ENCODE measurements at places on chromosomes 11 and 22. TPM values are rescaled to one million over a fixed set of nuclear protein-coding genes. Genes with fewer than 3 reads are reported as not detected.

- no peak overlapping the region for H3K27ac ChIP-seq
- no peak for DNase-seq
- no peaks in the 10 kb centered on the region for H3K36me3 ChIP-seq
These were observed 23.9 kb downstream of the LRFN4 start for GRCh38 chr11:66880496-66881450.

Gene FAM181B
- not detected for total RNA-seq

DNA sequence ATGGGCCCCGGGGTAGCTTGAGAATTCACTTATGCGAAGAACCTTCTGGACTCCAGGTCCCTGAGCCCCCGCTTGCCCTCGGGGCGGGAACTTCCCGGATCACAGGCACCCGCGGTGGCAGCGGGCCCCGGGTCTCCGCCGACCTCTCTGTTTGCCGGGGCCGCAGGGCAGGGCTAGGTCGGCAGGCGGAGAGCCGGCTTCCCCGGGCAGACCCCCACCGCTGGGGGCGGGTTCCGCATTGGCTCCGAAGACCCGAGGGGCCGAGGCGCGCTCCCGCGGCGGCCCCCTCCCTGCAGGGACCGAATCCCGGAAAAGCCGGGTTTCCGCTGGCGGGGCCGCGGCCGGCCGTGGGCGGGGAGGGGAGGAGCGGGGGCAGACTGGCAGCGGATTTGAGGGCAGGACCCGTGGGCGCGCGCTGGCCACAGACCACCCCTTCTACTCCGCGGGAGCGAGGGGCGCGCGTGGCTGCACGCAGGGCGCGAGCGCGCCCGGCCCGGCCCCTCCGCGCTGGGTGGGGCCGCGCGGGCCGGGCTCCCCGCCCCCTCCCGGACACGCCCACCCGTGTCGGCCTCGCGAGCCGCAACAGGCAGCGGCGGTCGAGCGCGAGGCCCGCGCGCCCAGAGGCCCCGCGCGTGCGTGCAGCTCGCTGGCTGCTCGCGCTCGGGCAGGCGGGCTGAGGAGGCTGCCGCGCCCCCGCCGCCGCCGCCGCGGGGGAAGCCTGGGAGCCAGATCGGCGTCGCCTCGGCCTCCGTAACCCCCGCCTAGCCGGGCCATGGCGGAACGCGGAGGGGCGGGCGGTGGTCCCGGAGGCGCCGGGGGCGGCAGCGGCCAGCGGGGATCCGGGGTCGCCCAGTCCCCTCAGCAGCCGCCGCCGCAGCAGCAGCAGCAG is at the start of gene PACS1:
TSS of gene PACS1 (plus strand) at position 558 of the 889 bp plus-strand sequence. CDS start at position 773, 215 bp downstream.
- no peaks in the 10 kb centered on the region for H3K27me3 ChIP-seq
- peak within 1 kb of the TSS; percentile 94 for H3K4me3 ChIP-seq
- H3K4me1 ChIP-seq: peaks cover 53% of the 10 kb centered on the region
- DNase-seq: peak; percentile 95
- peak within 1 kb of the TSS; percentile 92 for H3K27ac ChIP-seq
- peaks cover 70% of the 10 kb centered on the region for H3K36me3 ChIP-seq

- H3K36me3 ChIP-seq: peaks cover 1% of the 10 kb centered on the region
- H3K4me1 ChIP-seq: no peaks in the 10 kb centered on the region
- DNase-seq: no peak
- peaks cover 25% of the 10 kb centered on the region for H3K27me3 ChIP-seq
- no peak overlapping the region for H3K4me3 ChIP-seq
- H3K27ac ChIP-seq: no peak overlapping the region
These were observed 28.0 kb downstream of the TST start for GRCh38 chr22:36991206-36991605.

Gene SCN4B
- 0.07 TPM for total RNA-seq

Gene FXYD2
- total RNA-seq: 1.9 TPM

- peak; percentile 69 for DNase-seq
- peaks cover 9% of the 10 kb centered on the region for H3K36me3 ChIP-seq
- peaks cover 63% of the 10 kb centered on the region for H3K4me1 ChIP-seq
- peak overlapping the region; percentile 49 for H3K4me3 ChIP-seq
- peaks cover 1% of the 10 kb centered on the region for H3K27me3 ChIP-seq
These were observed 122.6 kb downstream of the ABTB2 start for GRCh38 chr11:34235189-34235588.

DNA sequence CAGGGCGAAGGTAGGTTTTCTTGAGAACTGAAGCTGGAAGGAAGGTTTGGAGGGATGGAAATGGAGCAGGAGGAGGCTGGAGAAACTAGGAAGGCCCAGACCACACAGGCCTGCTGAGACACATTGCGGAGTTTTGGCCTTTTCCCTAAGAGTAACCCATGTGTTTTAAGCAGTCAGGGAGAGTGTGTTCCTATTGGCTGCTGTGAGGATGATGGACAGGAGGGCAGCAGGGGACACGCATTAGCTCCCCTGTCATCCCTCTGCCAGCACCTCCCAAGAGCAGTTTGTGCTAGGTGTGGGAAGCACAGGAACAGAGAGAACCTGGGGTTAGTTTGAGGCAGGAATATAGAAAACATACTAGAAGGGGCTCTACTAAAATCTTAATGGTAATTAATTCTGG is 842.1 kb downstream of the TBC1D22A start:
- H3K36me3 ChIP-seq: no peaks in the 10 kb centered on the region
- H3K27me3 ChIP-seq: no peaks in the 10 kb centered on the region
- H3K27ac ChIP-seq: no peak overlapping the region

Gene SLC17A6
- not detected for total RNA-seq

Gene TREH
- not detected for total RNA-seq

DNA sequence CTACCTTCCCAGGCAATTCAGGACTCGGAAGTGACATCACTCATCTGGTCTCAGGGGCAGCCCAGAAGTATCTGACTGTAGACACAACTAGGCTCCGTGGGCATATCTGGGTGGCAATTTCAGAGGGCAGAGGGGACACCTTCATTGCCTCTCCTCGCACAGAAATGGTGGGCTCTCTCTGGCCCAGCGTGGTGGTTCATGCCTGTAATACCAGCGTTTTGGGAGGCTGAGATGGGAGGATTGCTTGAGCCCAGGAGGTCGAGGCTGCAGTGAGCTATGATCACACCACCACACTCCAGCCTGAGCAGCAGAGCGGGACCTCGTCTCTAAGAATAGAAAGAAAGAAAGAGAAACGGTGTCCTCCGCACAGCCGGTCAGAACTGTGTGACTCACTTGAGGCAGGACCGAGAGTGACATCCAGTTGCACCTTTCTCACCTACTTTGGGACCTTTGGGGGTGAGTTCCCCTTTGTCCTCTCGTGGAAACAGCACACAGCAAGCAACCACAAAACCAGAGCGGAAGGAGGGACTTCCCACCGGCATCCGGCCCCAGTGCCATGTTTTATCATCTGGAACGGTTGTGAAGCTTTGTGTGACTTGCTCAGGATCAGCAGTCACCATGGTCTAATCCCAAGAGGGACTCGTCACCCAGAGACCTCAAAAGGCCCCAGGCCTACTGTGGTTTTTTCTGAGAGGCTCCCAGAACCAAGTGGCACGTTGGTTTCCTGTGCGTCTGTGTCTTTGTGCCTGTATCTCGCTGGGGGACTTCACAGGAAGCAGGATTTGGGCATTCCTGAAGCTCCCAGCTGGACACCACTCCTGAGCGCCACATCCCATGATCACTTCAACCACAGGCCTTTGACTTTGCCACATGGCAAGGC is 38.4 kb upstream of the EMID1 start:
- peak overlapping the region; percentile 78 for H3K27ac ChIP-seq
- peaks cover 14% of the 10 kb centered on the region for H3K4me1 ChIP-seq
- peak overlapping the region; percentile 61 for H3K4me3 ChIP-seq
- H3K36me3 ChIP-seq: no peaks in the 10 kb centered on the region

GRCh38 chr11:94826415-94826814 is 58.3 kb downstream of the AMOTL1 start:
- H3K27ac ChIP-seq: no peak overlapping the region
- DNase-seq: no peak
- H3K4me3 ChIP-seq: no peak overlapping the region
- no peaks in the 10 kb centered on the region for H3K36me3 ChIP-seq
- no peaks in the 10 kb centered on the region for H3K27me3 ChIP-seq
- no peaks in the 10 kb centered on the region for H3K4me1 ChIP-seq

GRCh38 chr11:65576867-65577755 is 1.3 kb downstream of the EHBP1L1 start:
- peaks cover 53% of the 10 kb centered on the region for H3K36me3 ChIP-seq
- peak overlapping the region; percentile 92 for H3K4me3 ChIP-seq
- peak; percentile 75 for DNase-seq
- no peaks in the 10 kb centered on the region for H3K27me3 ChIP-seq
- H3K4me1 ChIP-seq: peaks cover 42% of the 10 kb centered on the region

DNA sequence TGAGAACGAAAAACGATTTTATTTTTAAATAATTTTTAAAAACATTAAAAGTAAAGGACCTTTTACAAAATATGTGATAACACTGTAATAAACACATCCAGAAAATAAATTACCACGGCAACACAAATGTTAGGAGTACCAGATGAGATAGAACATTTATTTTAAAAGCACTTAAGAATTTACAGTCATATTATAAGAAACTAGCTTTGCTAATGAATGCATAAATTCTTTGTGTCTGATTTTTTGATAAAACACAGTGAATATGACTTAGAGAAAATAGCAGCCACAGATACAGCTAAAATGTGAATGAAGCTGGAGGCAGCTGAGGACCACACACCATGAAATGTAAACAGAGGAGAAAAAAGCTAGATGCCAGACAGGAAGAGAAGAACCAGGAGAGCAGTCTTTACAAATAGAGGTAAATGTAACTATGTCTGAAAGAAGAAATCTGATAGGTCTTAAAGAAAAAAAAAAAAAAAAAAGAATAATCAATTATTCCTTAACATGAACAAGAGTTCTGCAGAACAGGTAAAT is 14.6 kb downstream of the CCDC34 start:
- DNase-seq: no peak
- H3K4me3 ChIP-seq: no peak overlapping the region
- H3K36me3 ChIP-seq: peaks cover 4% of the 10 kb centered on the region
- no peaks in the 10 kb centered on the region for H3K27me3 ChIP-seq
- no peaks in the 10 kb centered on the region for H3K4me1 ChIP-seq
- no peak overlapping the region for H3K27ac ChIP-seq

Gene SPON1
- 0.14 TPM for total RNA-seq
